ENCODE measurements at places on chromosomes 1 and 21.

GRCh38 chr1:60133000-60133673 lies 59.6 kb upstream of the C1orf87 start:
- DNase-seq: peak; percentile 85

GRCh38 chr21:34126691-34127090 lies 53.3 kb downstream of the MRPS6 start:
- no peak for DNase-seq

DNA sequence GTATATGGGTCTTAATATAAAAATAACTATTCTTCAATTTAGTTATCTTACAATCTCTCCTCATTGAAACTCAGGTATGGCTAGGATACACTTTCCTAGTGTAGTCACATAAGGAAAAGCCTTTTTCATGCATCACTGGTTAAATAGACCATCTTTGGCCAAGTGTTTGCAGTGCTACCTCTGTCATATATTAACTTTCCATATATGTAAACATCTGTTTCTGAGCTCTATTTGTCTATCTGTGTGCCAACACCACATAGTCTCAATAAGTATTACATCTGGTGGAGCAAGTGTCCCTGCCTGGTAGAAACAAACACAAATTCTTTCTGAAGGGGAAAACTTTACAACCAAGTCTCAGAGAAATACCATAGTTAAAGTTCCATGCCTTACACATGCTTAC lies 134.6 kb downstream of the TSEN15 start:
- no peak for DNase-seq

DNA sequence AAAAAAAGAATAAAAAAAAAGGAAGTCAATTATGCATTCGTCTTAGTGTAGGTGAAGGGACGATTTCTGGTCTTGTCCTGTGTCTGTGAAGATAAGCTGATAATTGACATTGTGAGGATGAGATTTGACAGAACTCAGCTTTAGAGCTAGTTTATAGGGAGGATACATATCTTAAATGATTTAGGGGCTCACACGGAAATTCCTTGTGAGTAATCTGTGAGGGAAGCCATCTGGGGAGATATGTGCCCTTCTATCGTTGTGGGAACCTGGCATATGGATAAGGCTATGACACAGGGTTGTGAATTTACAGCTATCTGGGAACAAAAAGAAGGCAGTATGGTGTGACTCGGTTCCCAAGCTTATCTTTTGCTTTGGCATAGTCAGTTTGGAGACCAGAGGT lies 71.1 kb downstream of the RABGAP1L start:
- no peak for DNase-seq

DNA sequence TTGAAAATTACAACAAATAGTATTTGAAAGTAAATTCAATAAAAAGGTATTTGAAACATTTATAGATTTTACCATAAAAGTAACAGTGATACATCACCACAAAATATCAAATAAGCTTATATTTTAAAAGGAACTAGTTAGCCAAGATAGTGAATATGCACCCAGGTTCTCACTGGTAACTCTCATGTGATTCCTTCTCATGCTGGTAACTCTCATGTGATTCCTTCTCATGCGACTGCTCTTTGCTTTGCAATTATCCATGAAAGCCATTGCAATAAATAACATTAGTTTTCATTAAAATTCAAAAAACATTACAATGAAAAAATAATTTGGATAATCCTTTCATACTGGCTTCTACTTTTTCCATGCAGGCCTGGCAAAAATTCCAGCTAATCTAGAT lies 75.4 kb downstream of the AHCTF1 start:
- no peak for DNase-seq

DNA sequence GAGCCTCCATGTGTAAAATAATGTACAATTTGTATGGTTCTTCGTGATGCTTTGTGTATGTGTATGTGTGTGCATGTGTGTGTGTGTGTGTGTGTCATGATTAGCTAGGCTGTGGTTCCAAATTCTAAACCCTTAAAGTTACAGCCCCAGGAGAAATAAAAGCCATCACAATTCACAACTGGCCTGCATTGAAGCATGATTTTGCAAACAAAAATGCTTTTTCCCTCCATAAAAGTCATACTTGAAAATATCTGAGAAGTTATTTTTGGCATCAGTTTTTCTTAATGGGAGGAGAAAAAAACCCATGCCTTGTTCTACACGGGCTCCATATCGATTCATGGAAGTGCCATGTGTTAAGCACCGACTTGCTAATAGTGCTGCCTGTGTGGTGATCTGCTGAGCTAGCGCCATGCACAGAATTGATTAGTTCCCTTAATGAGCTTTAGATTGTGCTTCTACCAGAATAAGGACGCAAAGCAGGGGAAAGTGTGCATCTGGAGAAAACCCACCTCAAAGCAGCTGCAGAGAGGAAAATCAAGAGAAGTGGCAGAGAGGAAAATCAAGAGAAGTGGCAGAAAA lies 207.3 kb downstream of the DSCAM start:
- DNase-seq: no peak

GRCh38 chr1:110065841-110066240 lies 4.6 kb downstream of the ALX3 start:
- no peak for DNase-seq
